Body of pancreas (tissue), 4 donors: ENCODE measurements at places on chromosomes 1 and 21.

DNA sequence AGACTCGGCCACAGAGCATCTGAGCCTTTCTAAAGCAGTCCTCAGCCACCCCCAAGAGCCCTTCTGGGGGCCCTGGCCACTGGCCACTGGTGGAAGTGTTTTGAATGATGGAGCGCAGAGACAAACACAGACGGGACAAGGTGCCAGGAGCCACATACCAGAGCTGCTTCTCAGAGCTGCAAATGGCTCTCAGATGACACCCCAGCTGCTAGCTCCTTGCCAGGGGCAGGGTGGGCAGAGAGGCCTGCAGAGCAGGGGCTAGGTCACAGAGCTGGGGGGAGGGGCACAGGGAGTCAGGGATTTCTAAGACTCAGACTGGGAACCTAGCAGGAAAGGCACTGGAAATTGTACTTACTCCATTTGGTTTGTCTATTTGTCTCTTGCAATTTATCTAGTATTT is 30.4 kb downstream of the KCNN3 start:
- DNase-seq: no peak

DNA sequence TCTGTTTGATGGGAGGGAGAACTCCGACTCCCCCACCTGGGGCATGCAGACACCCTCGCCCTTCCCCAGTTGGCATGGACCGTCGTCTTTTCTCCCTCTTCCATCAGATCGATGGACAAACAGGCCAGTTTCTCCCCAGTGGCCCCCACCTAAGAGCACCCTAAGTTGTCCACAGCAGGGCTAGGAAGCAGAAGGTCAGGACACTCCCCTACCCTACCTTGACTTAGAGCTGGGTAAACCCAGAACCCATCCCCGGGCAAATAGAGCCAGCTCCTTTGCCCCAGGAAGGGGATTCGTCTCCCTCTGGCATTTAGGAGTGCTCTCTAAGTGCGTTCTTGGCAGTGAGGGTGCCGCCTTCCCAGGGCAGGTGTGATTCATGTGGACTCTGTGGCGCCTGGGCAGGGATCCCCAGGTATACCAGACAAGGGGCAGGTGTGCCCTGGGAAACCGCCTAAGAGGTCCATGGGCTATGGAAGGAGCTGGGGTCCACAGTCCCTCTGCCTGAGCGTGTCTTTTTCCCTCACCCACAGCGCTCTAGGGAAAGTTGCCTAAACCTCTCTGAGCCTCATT is 2.7 kb upstream of the RUNX3 start:
- no peak for DNase-seq

DNA sequence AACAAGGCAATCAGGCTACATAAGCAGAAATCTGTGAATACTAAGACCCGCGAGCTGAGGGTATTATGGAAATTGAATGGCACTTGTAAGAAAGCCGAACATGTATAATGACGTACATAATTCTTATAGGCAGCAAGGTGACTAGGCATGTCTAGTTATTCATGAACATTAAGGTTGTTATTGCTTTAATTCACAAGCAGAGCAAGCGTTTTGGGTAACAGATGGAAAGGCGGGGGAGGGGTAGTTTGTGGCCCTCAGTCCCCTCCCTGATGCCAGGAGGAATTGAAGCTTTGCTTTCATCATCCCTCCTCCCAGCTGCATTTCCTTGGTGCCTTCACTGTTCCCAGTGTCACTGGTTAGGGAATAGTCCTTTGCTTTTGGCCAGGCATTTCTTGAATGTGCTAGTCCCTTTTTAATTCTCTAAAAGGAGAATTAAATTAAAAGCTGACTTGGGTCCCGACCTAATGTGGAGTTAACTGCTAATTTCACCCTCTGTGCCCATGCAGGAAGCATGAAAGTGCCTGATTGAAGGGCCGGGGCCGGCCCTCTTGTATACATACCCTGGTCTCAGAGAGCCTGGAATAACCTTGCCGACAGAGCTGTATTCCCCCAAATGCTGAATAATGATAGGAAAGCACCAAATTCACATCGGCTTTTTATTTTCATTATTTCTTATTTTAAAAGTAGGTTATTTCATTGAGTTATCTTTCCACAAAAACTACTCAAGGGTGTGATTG is 42.5 kb downstream of the RYR2 start:
- DNase-seq: no peak

DNA sequence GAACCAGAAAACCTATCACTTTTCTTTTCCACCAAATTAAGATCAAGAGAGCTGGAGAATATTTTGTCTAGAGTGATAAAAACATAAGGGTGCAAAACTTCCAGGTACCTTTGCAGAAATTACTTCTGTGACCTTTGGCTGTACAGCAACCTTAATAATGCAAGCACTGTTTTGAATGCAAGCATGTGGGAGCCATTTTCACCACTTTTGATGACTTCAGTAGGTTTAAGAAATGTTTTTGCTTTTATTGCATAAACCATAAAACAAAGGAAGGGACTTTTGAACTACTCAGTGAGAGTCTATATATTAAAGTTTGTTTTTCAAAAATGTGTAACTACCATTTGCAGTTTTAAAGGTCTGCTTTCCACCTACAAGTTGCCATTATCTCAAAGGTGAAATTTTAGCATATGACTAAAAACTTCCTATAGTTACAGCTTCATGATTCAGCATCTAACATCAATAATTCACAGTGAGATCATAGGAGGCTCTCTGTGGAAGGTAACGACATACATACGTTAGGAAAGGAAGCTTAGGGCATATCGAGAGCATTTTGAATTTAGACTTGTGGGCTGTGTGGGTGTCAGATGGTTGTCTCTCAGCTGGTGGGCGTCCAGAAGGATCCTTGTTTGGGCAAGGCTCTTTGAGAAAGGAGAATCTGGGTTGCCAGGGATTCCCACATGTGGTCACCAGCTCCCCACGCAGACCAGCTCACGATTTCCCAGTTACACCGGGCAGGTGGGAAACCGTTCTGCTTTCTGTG is 1.1 kb upstream of the GADD45A start:
- DNase-seq: peak; percentile 5

- peak; percentile 84 for DNase-seq
Measured at GRCh38 chr1:154548028-154548427, 10.4 kb downstream of the UBE2Q1 start.

DNA sequence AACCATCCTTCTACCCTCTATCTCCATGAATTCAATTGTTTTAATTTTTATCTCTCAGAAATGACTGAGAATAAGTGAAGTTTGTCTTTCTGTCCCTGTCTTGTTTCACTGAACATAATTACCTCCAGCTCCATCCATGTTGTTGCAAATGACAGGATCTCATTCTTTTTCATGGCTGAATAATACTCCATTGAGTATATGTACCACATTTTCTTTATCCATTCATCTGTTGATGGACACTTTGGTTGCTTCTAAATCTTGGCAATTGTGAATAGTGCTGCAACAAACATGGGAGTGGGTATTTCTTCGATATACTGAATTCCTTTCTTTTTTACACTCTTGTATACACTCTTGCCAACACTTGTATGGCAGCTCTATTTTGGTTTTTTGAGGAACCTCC is 72.8 kb upstream of the COX20 start:
- no peak for DNase-seq

DNA sequence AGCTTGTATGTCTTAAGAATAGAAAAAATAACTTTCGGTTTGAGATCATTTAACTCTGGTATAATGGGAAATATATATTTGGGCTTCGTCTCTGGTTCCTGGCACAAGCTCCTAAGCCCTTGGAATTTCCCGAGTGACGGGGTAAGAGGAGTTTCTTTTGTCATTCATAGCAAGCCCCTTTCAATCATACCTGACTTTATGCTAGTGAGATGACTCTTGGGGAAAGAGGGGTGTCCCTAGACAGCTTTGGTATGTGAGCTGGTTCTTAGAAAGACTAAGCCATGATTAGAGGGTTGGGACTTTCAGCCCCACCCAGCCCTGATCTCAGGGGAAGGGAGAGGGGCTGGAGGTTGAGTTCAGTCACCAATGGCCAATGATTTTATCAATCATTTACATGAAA is 13.9 kb upstream of the MTARC1 start:
- no peak for DNase-seq

GRCh38 chr1:74686928-74687327 is 13.3 kb upstream of the ERICH3 start:
- no peak for DNase-seq
